ENCODE measurements at places on chromosomes 6 and 20.

DNA sequence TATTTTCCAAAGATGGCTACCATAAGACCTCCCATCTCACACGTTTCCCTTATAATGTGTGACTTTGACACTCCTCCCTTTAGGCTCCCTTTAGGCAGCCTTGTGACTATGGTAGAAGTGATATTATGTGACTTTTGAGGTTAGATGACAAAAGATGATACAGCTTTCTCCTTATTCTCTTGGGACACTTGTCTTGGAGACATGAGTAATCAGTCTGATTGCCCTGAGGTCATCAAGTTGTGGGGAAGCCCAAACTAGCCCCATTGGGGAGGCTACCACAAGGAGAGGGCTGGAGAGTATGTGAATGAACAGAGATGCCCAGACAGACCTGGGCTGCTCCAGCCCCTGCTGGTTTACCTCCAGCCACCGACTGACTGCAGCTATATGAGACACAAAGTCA lies 10.6 kb upstream of the DLK2 start:
- DNase-seq, result no peak

DNA sequence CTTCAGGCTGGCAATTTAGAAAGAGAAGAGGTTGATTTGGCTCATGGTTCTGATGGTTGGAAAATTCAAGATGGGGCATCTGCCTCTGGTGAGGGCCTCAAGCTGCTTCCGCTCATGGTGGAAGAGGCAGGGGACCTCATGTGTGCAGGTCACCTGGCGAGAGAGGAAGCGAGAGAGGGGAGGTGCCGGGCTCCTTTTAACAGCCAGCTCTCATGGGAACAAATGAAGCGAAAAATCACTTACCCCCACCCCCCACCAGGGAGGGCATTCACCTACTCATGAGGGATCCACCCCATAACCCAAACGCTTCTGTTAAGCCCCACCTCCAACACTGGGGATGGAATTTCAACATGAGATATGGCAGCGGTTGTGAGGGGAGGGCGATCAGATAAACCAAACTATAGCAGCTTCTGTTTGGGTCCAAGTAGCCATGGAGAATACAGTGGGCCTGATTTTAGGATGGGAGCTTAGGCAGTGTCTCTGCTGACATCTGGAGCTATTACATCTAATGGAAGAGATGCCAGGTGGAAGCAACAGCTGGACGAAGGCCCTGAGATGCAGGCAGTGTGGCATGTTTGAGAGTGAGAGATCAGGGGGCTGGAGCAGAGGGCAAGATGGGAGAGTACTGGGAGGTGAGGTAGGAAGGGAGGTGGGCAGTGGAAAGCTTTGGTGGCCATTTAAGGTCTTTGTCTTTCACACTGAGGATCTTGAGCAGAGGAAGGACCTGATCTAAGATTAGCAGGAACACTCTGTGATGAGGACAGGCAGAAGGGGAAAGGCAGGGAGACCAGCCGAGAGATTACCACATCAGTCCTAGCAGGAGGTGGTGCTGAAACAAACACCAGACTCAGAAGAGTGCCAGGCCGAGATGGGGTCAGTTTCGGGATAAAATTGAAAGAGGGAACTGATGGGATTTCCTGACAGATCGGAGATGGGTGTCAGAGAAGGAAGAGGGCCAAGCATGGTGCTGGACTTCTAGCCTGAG lies 161.8 kb downstream of the NFATC2 start:
- no peak for DNase-seq

DNA sequence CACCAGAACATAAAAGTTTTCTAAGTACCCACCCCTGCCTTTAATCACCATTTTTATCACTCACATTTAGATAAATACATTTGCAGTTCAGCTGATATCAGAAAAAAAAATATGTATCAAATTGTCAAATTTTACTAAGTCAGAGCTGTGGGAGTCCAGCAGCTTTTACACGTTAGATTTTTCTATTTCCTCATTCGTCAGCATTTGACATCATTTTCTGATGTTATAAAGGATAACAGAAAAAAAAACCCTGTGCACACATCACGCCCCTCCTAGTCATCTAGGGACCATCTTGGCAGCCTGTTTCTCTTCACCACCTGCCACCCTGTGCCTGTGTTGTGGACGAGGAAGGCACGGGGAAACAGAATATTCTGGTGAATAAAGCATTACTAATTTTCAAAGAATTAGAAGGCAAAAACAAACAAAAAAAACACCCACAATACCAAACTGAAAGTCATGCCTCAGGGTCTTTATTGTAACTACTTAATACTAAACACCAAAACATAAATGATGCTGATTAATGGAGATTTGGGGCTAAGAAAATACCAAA lies 12.4 kb downstream of the B4GALT5 start:
- no peak for DNase-seq

DNA sequence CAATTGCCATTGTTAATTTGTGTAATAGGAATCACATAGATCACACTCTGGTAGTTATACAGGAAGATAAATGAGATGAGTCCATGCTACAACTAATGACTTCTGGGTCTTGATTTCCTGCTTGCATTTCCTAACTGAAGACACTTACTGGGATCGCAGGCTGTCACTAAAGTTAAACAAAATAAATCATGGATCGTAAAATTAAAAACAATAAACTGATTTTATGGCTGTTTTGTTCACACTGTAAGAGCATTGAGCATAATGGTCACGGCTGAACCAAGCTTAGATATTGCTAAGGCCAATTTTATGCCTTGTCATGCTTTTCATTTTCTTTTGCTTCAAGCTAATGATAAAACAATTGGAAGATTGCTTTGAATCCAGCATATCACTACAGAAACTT lies 332.5 kb upstream of the CITED2 start:
- DNase-seq, result no peak

DNA sequence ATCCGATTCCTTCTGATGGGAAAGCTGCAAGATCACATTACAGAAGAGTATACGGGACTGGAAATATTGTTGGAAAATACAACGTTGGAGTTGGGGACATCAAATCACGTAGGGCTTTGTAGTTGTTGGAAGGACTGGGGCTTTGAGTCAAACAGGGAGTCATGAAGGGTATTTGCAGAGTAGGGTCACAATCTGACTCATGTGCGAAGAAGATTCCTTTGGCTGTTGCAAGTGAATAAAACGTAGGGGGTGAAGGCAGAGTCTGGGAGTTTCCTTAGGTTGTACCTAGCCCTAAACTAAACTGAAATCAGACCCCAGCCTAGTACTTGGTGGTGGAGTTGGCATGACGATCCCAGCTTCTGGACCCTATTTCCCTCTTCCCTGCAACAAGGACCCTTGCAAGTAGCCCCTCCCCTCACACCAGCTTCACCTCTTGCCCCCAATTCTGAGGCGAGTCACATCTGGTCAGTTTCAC lies 32.3 kb downstream of the SNX5 start:
- DNase-seq, result no peak

Data from MV-4-11 (cell line).